ENCODE measurements at places on chromosomes 6 and 20.

DNA sequence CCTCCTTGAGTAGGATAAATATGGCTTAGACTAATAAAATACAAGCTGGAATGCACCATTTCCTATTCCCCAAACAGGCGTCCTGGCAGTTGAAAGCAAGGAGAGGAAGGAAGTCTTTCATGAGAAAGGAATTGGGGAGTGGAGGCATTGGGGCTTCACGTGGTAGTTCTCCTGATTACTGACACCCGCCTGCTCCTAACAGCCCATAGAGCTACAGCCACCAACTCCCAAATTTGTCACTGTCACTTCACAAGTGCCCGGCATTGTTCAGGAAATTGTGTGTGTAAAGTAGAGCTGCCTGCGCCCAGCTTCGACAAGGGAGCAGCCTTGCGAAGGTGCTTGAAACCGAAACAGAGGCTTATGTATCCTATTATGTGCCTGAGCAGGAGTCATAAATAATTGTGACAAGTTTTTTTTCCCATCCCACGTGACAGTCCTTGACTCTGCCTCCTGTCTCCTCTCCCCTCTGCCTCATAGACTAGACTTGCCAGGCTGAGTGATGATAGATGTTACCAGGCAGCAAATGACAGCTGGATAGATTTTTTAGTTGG, 301.7 kb upstream of the ZFP64 start:
- DNase-seq = no peak

DNA sequence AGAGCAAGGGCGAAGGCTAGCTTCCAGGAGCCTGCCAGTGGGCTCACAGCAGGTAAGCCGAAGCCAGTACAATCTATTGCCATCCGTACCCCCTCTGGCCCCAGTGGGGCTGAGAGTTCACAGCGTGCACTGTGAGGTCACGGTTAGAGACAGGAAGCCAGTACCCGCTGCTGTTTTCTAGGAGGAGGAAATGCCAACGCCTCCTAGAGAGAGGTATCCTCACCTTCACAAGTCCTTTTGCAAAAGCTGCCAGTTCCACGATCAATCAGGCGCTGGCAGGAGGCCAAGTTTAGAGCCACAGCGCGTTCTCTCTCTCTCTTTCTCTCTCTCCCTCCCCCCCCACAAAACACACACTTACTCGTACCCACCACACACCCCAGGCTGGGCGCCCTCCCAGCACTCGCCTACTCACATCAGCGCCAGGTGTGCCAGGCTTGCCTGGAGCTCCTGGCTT, 22.5 kb downstream of the COL9A1 start:
- no peak for DNase-seq

GRCh38 chr6:107820338-107821261, 3.5 kb downstream of the SCML4 start:
- DNase-seq = no peak

DNA sequence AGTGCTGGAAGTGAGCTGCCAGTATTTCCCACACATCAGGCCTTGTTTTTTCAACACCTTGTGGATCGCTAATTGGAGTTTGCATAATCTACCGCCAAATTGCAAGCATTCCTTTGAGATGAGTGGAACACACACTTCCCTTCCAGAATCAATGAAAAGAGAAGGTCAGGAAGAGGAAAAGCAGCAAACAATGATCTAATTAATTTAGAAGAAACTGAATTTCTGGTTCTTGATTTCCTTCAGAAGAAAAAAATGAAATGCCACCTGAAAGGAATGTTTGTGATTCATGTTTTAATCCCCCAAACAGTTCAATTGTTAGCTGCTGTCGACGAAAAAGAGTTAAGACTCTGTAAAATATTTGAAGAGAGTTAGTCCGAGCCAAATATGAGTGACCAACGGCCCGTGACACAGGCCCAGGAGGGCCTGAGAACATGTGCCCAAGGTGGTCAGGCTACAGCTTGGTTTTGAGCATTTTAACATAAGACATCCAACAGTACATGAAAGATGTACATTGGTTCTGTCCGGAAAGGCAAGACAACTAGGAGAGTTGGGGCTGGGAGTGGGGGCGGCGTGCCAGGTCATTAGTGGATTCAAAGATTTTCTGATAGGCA, 182.3 kb downstream of the MTFR2 start:
- no peak for DNase-seq

GRCh38 chr6:15145821-15146220, 100.0 kb upstream of the JARID2 start:
- no peak for DNase-seq

GRCh38 chr20:33345342-33345741, 56.0 kb downstream of the CDK5RAP1 start:
- no peak for DNase-seq

GRCh38 chr6:99362678-99363268, 13.3 kb upstream of the FAXC start:
- DNase-seq = no peak

GRCh38 chr6:142174703-142175102, 27.6 kb downstream of the VTA1 start:
- no peak for DNase-seq

GRCh38 chr6:165695722-165696515, 32.9 kb upstream of the PDE10A start:
- no peak for DNase-seq

DNA sequence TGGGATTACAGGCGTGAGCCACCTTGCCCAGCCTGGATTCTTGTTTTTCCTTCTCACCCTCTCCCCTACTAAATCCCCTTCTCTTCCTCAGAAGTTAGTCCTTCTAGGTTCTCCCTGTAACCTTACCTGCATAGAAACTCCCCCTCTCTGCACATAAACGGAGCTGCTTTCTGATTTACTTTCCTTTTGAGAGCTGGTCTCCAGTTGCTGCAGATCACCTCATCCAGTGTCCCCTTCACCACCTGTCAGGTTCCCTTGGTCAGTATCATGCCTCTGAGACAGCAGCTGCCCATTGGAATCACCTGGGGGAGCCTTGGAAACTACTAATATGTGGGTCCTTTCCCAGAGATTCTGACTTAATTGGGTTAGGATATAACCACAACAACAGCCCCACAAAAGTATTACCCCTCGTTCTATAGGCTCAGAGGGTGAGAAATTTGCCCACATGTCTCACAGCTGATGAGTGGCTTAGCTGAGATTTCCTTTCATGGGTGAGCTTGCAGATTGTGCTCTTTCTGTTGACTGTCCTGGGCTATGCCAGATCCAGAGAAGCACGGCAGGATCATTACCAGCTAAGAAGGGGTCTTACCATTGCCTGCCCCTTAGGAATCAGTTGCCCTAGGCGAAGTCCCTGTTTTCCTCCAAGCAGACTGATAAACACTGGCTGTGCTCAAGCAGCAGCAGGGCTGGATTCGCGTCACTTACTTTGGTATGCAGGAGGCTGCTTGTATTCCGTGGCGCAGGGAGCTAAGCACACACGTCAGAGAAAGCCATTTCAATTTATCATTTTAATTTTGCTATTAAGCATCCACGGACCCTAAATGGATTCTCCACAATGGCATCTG, 51.3 kb downstream of the AKAP12 start:
- DNase-seq = no peak

- no peak for DNase-seq
These were observed 92.0 kb upstream of the SRSF6 start for GRCh38 chr20:43365691-43366090.

GRCh38 chr20:52529826-52530225, 338.2 kb upstream of the ZFP64 start:
- no peak for DNase-seq

- no peak for DNase-seq
These were observed 190.3 kb downstream of the TENT5A start for GRCh38 chr6:81562169-81562568.

DNA sequence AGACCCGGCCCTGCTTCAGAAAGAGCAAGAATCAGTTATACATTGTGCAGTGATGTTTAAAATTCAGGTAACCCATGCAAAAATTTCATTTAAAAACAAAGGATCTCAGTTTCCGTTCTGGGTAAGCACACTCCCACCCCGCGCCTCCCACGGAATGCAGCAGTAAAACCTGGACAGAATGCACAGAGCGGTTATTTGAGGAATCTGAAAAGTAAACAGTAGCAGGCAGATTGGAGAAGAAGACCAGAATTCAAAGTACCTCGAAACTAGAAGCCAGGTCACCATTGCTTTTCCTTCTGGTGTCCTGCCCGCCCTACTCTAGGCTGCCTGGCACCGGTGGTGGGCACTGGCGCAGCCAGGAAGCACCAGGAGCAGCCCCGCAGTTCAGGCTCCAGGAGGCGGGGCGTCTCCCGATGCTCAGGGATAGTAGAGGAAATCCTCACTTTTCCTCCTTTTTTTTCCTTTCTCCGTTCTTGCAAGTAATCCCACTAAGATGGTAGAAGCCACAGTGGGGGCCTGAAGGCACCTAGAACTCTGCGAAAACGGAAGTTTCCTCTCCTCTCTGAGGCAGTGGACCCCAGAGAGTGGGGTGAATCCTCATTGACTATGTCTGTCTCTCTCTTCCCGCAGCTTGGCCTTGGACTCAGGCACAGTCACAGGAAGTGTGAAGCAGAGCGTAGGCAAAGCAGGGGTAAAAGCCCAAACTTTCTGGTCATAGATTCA, 28.3 kb downstream of the METTL24 start:
- DNase-seq = no peak

DNA sequence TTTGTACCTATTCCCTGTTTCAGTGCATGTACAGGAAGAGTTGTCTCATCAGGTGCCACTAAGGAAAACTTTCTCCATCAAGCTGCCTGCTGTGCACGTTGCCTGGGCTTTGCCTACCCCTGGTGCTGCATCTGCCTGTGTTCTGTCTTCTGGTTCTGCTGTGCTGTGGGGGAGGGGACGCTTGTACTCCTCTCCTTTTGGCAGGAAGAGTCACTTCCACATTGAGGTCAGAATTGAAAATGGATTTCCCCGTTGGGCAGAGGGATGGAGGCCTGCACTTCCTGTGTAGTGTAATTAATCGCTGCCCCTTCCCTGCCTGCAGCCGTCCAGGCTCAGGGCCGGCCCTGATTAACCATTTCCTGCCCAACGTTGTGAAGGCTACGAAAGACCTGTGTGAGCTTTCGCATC, 153.3 kb downstream of the SCML4 start:
- DNase-seq = no peak

- DNase-seq = no peak
These were observed 41.5 kb upstream of the MYLIP start for GRCh38 chr6:16087386-16087785.

- DNase-seq = no peak
These were observed 85.5 kb upstream of the TENT5A start for GRCh38 chr6:81838031-81838430.

- no peak for DNase-seq
These were observed 162.4 kb upstream of the KCNG1 start for GRCh38 chr20:51185277-51185676.

GRCh38 chr6:88045521-88046136, 2.0 kb upstream of the SPACA1 start:
- no peak for DNase-seq

All from stimulated activated CD4-positive, alpha-beta T cell treated with anti-CD3 and anti-CD28 coated beads, Interleukin-1b, Interleukin-23, amount 100 ng/mL, for 1 hour (primary cell).